ENCODE measurements at places on chromosomes 3 and 15.
A peak's percentile ranks its signal among the peaks of the same experiment; 100 is the strongest.

- DNase-seq: no peak
These were observed 58.7 kb upstream of the BCHE start for GRCh38 chr3:165895919-165896318.

GRCh38 chr15:90412356-90413194 is 24.5 kb downstream of the IQGAP1 start:
- DNase-seq: no peak

DNA sequence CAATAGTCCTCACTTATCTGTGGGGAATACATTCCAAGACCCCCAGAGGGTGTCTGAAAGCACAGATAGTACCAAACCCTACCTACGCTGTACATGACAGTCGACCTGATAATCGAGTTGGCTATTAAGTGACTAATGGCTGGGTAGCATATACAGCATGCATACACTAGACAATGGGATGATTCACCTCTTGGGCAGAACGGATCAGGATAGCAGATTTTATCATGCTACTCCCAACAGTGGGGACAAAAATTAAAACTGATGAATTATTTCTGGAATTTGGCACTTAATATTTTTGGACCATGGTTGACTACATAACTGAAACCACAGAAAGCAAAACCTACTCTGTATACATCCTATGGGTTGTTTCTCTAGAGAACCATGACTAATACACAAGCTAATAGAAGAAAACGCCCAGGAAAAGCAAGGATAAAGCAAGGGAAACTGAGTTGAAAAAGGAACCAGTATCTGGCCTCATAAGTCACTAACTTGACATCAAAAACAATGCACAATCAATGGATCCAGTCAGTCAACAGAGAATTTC is 15.5 kb downstream of the ATG3 start:
- no peak for DNase-seq

DNA sequence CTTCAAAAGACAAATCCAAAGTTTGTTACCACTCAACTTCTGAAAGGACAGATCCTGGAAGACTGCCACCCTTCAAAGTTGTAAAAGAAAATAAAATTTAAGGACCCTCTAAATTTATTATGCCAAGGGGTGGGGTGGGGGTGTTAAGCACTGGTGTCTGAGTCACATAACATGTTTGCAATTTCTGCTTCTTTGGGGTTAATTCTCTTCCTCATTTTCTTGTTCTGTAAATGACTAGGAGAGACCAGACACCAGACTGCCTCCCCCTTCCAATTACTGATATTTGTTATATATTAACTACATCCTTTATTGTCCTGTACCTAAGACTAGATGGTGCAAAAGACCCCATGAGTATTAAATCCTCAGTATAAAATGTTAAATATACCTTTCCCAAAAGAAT is 242.8 kb downstream of the ZNF385D start:
- no peak for DNase-seq

DNA sequence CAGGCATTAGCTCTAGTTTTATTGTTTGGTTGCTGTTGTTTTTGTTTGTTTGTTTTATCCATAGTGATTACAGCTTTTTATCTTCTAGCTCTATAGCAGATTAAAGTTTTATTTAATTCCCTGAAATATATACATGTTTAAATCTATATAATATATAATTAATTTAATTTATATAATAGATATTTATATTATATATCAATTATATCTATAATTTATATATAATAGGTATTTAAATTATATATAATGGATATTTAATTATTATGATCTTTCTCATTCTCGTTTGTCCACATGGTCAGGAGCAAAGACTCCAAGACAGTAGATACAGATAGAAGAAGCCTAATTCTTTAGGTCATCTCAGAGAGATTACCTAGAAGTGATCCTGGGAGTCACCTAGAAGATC is 238.8 kb upstream of the GPR149 start:
- no peak for DNase-seq

DNA sequence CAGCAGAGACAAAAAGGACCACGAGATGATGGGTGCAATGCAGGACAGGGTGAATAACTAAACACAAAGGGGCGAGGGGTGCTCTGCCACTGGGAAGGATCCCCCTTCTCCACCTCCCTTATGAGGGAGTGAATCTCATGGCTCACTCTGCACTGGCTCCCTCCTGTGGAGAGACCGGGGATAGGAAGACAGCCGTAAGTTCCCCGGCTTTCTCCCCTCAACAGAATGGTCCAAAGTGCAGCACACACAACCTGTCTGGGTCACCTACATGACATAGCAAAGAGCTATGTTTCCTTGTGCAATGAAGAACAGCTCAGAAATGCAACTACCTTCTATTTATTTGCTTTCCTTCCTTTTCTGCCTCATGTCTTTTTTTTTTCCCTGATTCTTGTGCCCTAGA is 7.8 kb upstream of the ACSBG1 start:
- DNase-seq: no peak

GRCh38 chr3:196207833-196208607 is 3.2 kb downstream of the ZDHHC19 start:
- peak; percentile 44 for DNase-seq

GRCh38 chr3:72331076-72331475 is 517.2 kb downstream of the SHQ1 start:
- no peak for DNase-seq

DNA sequence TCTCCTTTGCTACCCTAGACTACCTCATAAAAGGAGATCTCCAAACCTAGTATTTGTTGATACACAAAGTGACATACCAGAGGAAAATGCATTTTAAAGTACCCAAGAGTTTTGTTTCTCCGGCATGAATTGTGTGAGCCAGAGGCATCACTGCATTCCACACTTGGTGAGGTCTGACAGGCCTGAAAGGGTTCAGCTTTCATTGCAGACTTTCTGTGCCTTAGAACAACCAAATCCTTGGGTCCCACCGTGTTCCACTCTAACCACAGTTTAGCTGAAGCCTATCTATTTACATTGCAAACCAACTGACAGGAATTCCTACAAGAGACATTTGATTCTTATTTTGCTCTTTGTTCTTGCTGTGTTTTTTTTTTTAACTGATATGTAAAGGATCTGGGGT is 21.0 kb upstream of the EID1 start:
- DNase-seq: no peak

DNA sequence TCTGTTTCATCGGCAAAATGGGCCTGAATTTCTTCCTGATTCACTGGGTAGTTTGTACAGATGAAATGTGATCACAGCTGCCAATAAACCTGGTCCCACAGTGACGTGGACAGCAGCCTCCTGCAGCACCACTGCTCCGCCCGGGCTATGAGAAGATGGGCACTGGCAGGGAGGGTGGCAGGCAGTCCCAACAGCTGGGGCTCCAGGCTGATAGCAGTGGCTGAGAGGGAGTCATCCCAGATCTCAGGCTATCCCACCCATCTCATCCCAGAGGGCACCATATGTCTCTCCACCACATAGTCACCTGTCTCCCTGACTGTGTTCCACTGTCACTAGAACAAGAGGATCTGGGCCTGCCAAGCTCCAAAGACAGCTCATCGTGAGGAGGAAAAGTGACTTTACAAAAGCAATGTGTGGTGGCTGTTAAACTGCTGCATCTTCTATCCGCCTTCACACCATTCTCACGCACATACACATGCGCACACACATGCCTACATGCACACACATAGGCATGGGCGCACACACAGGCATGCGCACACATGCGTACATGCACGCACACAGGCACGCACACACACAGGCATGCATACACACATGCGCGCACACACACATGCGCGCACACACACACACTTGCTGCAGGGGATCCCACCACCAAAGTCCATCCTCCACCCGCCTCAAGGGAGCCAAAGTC is 46.2 kb downstream of the RGMA start:
- no peak for DNase-seq
